Fibroblast of villous mesenchyme (primary cell): ENCODE measurements at places on chromosomes 1 and 21.

DNA sequence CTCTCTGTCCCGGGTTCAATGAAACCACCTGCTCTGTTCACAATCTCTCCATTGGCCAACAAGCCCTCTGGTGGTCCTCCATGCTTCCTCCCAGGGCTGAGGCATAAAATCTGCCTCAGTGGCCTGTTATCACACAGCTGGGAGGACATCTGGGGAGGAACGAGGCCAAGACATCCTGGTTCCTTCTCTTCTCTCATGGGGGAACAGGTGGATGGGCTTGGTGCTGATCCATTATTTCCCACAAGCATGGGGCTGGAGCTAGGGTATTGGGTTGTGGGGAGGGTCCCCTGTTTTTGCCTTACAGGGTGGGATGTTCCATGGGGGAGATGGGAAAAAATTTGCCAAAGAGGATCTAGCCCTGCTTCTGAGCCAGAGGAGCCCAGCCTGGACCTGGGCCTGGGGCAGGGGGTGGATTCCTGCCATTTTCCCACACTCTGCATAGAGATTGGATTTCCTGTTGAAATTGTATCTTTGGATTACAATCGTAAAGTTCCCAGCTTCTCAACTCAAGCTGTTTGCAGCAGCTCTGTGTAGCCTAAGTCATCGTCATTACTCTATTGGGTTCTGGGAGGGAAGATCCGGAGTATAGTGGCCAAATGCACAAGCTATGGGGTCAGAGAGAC lies 124.7 kb downstream of the NAV1 start:
- DNase-seq, result no peak

DNA sequence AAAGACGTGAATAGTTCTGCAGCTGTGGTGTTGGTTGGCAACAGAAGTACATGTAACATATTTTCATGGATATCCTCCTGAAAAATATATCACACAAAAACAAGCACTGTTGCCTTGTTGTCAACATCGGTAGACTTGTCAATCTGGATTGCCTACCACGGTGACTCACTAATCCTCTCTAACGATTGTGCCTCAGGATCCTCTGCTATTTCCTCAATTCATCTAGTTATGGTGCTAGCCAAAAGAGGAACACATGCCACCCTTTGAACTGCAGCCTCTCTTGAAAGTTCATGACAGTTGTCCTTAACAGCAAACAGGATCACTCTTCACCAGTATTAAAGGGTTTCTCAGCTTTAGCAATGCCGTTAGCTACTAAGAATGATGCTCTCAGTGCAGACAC lies 25.7 kb downstream of the RASAL2 start:
- no peak for DNase-seq

- DNase-seq, result no peak
Measured at GRCh38 chr1:114015075-114015474, 35.8 kb downstream of the OLFML3 start.

GRCh38 chr1:66399888-66400529 lies 133.9 kb upstream of the SGIP1 start:
- DNase-seq, result peak; percentile 51

- no peak for DNase-seq
Measured at GRCh38 chr1:98333406-98333805, 328.1 kb upstream of the SNX7 start.

DNA sequence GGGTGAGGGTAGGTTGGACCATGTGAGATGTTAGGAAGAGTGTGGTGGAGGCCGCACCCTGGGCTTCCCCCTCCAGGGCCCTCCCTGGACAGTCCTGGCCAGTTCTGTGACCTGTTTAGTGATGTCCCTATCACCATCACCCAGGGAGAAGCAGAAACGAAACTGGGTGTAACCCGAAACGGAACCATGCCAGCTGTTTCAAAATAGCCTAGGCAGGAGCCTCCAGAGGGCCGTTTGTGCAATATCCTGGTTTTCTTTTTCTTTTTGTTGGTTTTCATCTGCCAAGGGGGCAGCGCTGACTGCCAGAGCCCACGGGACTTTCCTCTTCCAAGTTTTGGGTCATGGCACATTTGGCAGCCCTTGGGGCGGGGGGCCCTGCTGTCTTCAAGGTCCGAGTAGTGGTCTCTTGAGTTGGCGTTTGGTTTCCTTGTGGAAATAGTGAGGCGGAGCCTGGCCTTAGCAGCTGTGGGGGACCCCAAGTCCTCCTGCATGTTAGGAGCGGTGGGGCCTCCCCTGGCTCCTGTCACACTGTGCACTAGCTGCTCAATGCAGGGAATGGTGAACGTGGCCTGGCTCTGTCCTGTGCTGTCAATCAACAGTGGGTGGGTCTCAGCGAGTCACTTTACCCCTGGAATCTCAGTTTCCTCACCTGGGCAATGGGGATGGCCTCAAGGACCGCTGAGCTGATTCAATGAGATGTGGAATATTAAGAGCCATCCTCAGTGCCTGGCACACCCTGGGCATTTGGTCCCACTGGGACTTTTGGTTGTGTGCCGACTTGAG lies 90.7 kb downstream of the ARHGEF10L start:
- peak; percentile 63 for DNase-seq

GRCh38 chr1:39148942-39149341 lies 55.6 kb upstream of the MACF1 start:
- DNase-seq, result no peak

DNA sequence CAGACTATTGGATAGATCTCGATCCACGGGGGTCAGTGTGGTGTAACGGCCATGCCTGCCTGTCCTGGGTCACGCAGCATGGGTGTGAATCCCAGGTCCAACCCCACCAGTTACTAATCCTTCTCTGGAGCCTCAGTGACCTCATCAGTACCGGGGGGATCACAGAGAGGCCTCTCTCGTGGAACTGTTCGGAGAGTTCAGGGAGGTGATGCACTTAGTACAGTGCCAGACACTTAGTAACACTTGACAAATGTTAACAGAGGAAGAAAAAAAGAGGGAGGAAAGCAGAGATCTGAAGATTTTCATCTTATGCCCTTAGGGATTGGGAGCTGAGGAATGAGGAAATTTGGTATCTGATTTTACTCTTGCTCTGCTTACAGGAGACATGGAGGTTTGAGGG lies 2.9 kb downstream of the ABCA4 start:
- no peak for DNase-seq

- DNase-seq, result peak; percentile 85
Measured at GRCh38 chr21:38993561-38993960, 187.8 kb downstream of the ETS2 start.

DNA sequence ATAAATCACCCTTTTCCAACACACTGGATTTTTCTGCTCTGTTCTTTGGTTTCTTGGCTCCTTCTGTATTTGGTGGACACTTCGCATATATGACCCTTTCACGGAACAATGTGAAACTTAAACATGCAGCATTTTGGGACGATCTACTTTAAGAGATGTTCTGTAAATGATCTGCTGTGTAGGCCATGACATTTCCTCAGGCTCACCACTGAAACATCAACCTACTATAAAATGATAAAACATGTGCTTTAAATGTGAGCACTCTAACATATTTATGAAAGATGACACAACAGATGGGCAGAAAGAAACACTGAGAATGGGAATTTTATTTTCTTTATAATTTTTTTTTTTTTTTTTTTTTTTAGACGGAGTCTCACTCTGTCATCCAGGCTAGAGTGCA lies 316.3 kb upstream of the GREM2 start:
- DNase-seq, result no peak

DNA sequence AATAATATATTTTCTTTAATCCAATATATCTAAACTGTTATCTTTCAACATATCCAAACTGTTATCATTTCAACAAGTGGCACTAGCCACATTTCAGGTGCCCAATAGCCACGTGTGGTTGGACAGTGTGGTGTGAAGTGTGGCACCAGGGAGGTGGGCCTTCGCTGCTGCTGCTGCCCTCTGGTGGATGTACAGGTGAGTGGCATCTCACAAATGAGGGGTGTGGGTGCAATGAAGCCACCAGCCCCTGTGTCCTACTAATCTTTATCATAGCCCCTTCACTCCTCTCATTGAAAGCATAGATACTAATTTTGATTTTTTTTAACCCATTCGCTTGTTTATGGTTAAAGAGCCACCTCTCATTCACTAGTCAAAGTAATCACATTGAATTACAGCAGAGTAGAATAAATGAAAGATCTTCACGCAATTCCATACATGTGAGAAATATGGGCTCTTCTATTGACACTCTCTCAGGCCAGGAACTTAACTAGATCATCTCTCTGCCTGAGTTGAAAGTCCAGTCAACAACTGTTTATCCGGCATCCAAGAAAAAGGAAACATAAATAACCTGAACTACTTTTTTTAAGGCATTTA lies 499.2 kb downstream of the OMA1 start:
- DNase-seq, result no peak

DNA sequence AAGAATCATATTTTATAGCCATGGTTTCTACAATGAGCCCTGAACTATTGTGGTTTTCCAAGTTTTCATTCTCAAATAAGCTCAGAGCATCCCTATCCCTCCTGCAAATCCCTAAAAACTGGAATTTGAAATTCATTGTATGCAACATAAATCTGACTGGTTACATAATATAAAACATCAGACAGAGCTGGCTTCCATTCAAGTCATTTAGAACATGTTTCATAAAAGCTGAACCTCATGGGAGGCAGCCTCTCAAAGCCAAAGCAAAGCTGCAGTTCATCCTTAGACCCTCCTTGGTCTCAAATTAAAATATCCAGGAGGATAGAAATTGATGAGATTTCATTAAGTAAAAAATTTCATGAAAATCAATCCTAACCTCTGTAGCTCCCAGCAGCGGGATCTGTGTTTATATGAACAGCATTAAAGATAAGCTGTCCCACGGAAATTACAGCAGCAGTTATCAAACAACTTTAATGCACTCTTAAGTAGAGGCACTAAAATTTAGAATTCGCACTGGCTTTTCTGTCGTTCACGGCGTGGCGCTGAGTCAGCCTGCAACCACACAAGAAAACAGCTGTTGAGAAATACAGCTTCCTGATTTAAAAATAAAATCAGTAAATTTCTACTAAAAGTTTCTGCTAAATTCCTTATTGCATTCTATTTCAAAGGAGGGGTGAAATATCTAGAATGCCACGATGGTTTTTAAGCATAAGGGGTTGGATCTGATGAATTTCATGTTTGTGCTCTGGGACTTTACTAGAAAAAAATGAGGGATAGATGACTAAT lies 99.9 kb upstream of the TIAM1 start:
- DNase-seq, result peak; percentile 15

DNA sequence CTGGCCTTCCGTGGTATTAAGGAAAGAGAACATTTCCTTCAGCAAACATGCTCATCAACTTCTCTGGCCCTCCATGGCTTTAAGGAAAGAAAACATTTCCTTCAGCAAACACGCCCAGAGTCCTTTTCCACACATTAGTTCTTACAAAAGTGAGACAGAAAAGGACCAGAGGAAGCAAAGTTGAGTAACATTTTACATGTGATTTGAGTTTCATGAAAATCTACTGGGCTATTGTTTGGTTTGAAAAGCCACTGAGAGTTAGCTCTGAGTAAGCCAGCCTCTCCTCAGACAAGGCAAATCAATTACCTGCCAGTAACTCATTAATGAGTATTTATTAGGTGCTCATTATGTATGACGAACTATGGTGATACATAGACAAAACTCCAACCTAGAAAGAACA lies 78.0 kb downstream of the NID1 start:
- DNase-seq, result no peak

GRCh38 chr1:22729912-22730311 lies 19.3 kb downstream of the EPHB2 start:
- DNase-seq, result no peak

DNA sequence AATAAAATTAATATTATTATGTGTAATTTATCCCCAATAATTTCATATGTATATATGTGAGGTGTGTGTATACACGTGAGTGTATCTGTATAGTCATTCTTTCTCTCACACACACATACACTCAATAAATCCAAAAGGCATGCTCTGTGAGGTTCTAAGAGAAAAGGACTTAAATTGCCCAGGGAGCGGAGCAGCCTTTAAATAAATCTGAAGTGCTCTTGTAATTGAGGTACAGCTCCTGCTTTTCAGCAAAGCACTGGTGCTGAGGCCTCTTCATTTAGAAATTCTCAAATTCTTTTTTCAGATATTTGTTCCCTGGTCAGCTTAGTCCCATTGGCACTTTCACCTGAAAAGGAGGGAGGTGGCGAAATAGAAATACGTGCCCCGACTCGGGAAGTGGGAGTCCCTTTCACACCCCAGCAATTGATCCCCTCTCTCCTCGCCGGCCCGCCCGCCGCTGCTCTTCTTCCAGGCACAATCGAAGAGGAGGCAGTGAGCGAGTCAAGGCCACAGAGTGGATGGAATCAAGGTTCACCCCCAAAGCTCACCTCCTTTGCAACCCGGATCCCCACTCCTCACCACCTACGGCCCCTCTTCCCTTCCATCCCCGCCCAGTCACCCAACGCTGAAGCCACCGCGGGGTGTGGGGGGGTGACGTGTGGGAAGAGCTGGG lies 944 bp downstream of the PLPPR5 start:
- no peak for DNase-seq

- peak; percentile 45 for DNase-seq
Measured at GRCh38 chr1:12316331-12316730, 86.5 kb downstream of the VPS13D start.

- DNase-seq, result no peak
Measured at GRCh38 chr1:6465461-6466005, 440 bp downstream of the TNFRSF25 start.

DNA sequence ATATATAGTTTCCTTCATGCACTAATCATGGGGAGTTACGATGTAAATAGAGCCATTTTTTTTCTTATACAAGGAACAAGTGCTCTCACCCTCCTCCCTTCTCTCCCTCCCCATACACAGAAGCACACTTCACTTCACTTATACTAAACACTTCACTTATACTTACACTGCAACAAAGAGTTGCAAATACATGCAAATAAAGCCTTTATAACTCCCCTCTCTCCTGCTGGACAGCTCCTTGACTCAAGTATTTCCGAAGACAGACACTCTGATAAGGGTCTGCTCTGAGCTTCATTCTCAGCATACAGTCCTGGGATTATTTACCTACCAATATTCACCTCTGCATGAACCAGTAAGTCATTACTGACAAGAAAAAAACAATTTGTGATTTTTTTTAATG lies 35.6 kb upstream of the ERG start:
- DNase-seq, result no peak

- DNase-seq, result no peak
Measured at GRCh38 chr1:227401562-227402342, 83.5 kb upstream of the CDC42BPA start.

DNA sequence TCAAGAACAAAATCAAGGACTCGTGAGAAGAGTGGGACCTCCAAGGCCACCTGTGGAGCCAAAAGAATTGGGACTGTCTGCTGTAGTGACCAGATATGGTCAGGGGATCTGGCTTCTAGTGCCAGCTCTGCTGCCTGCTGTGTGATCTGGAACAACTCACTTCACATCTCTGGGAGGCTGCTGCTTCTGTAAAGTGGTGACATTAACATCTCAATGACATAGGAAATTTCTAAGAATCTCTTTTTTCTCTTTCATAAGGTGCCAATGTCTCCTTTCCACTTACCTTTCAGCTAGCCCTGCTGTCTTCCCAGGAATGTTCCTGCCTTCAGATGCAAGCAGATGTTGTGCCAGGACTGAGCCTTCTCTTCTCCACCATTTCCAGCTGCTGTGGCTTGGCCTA lies 5.0 kb upstream of the SRSF4 start:
- no peak for DNase-seq

GRCh38 chr1:87335175-87335884 lies 6.7 kb downstream of the LMO4 start:
- DNase-seq, result peak; percentile 42

GRCh38 chr1:84961316-84961715 lies 35.6 kb downstream of the MCOLN2 start:
- DNase-seq, result no peak

- DNase-seq, result no peak
Measured at GRCh38 chr1:71785000-71785399, 497.3 kb downstream of the NEGR1 start.
